ENCODE measurements at places on chromosomes 11 and 22. TPM values are rescaled to one million over a fixed set of nuclear protein-coding genes. Genes with fewer than 3 reads are reported as not detected.

The NAALADL1 gene
- 12.4 TPM for total RNA-seq

The TSGA10IP gene
- not detected for total RNA-seq

The NAALAD2 gene
- total RNA-seq: not detected

The C11orf16 gene
- total RNA-seq: not detected

The UBQLN3 gene
- total RNA-seq: not detected

The BCL2L13 gene
- 29.6 TPM for total RNA-seq

The FOLR1 gene
- total RNA-seq: not detected

The PGA3 gene
- not detected for total RNA-seq

The ARHGEF17 gene
- total RNA-seq: not detected

The RASGRP2 gene
- 250 TPM for total RNA-seq

The ARHGAP8 gene
- 0.48 TPM for total RNA-seq

The KDELR3 gene
- 0.38 TPM for total RNA-seq

The OR52I1 gene
- not detected for total RNA-seq

The OR8G1 gene
- not detected for total RNA-seq

The MPPED2 gene
- total RNA-seq: not detected

The BTG4 gene
- total RNA-seq: not detected

The TRIM3 gene
- 9.3 TPM for total RNA-seq

Measured in activated naive CD4-positive, alpha-beta T cell treated with anti-CD3 and anti-CD28 coated beads, Interleukin-2, amount 10 ng/mL, durations not matched to agents 5 hours and 36 hours (primary cell).